ENCODE measurements at places on chromosomes 5 and 9. TPM values are rescaled to one million over a fixed set of nuclear protein-coding genes. Genes with fewer than 3 reads are reported as not detected.

- no peak for DNase-seq
Measured at GRCh38 chr5:139952574-139952973, 90.5 kb downstream of the NRG2 start.

DNA sequence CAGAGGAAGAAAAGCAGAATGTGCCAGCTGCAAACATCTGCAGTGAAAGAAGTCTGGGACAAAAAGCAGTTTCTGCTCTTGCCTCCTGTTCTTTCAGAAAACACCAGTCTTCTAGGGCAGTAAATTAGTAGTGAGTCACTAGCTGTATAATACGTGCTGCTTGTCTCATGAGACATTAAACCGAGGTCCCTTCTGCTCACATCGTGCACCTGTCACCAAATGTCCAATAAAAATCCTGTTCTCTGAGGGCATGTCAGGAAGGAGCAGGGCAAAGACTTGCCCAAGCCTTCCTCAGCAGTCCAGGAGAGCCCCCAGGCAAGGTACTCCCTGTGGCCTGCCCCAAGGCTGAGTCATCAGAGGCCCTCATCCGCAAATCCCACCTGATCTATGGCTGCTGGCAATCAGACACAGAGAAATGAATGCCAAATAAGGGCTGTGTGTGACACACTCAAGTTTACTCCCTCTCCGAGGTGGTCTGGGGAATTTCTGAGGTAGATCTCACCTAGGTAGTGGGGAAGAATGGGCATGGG, 255.3 kb upstream of the SMARCA2 start:
- DNase-seq, result no peak

DNA sequence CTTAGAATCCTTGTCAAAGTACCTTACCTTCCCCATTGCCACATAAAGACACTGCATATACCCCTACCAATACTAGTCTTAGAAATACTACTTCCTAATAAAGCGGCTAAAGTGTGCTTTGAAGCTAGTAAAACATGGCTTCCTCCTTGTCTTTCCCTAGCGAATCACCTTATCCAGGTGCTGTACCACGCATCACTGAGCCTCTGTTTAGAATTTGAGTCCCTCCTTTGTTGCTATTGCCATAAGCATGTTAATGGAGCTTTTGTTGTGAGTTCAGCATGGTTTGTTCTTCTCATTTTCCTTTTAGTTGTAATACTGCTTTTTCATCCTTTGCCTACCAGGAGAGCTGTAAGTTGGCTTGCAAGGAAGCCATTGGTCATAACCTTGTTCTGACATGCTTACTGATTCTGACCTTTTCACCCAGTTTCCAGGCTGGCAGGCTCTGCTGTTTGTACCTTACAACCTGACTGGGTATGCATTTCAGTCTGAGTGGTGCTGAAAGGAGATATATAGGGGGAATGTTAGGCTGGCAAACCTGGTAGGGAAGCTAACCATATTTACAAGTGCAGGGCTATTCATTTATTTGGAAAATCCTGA, 49.8 kb downstream of the LMNB1 start:
- DNase-seq, result no peak

The UBQLN1 gene
- 105 TPM for total RNA-seq

DNA sequence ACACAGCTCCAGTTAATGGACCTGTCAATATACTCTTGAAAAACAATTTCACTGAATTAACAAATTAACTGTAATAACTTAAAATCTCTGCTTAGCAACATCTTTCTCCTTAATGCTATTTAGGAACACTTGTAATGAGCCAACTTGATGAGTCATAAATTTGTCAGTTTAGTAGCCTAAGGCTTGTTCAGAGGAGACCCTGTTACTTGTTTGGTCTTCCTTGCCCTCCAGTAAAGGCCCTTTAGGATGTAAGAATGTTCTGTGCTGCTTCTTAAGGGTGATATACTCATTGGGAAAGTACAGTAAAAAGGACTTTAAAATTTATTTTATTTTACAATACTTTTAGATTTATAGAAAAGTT, 11.4 kb upstream of the MATR3 start:
- no peak for DNase-seq

The ELAVL2 gene
- 22.8 TPM for total RNA-seq

The ADRB2 gene
- total RNA-seq, result 1.2 TPM

GRCh38 chr5:34996261-34996660, 51.5 kb downstream of the AGXT2 start:
- DNase-seq, result no peak

- no peak for DNase-seq
Measured at GRCh38 chr9:72334658-72335337, 30.2 kb downstream of the ZFAND5 start.

The GRM6 gene
- total RNA-seq, result 0.05 TPM

The MFAP3 gene
- total RNA-seq, result 21.2 TPM

DNA sequence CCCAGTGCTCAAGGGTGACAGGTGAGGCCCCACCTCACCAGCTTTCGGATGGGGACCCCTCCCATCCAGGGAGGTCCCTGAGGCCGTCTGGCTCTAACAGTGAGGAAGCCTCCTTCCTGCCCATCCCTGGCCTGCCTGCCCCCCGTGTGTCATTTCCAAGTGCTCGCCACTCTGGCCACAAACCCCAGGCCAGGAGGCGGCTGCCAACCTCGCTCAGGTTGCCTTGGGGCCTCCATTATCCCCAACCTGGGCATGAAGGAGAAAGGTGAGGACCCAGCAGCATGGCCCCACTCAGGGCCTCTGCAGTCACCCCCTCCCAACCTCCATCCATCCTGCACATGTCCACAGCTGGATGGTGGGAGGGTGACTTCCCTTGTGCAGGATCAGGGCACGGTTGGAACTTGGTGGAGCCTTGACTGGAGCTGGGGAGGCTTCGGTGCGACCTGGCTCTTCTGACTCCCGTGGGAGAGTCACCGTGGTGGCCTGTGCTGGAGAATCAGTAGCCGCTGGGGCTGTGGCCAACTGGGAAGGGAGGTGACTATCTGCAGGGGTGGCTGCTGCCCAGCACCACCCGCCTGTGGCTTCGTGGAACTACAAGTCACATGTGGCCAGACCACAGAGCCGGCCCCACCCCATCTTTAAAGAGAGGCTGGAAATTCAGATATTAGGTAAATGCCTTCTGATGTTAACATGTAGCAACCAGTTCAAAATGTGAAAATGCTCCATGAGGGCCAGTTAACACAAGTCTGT, 37.5 kb upstream of the GFPT2 start:
- DNase-seq, result no peak

The NR2F1-AS1 gene
- 0.76 TPM for total RNA-seq

DNA sequence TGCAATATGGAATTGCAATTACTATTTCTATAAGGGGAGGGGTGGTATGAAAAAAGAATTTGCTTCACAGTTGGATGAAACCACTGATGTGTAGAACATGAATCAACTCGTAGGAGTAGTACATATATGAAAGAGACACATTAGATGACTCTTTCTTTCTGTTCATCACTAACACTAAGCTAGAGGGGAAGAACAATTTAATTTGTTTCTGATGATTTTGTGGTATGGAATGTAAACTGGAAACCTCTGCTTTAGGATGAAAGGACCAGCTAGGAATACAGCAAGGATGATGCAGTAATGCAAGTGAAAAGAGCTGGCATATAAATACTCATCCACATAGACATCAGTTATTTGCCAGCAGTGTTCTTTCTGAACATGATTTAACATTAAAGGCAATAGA, 113.4 kb downstream of the PAPPA start:
- DNase-seq, result no peak

The GRXCR2 gene
- total RNA-seq, result not detected

The OCLN gene
- total RNA-seq, result 70.6 TPM

The PCDHGB1 gene
- 5.6 TPM for total RNA-seq

- DNase-seq, result peak; percentile 83
Measured at GRCh38 chr5:174935854-174936474, 211.6 kb downstream of the MSX2 start.

DNA sequence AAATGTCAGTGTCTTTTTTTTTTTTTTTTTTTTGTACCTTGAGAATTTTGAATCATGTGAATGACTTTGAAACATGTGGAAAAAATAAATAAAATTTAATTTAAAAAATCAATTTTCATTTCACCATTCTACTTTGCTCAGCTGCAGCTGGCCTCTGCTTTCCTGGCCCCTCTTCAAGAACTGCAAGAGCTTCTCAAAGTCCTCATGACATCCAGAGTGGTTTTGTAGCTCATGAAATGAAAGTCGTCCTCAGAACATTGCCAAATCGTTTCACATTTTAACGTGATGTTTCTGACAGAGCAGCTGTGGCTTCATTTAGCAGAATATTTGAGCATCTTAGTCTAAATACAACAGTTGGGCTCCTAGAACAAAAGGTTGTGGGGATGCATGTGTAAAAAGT, 47.9 kb upstream of the TMEM215 start:
- no peak for DNase-seq

- DNase-seq, result no peak
Measured at GRCh38 chr9:83315649-83316048, 222.6 kb downstream of the FRMD3 start.

The MCIDAS gene
- 0.20 TPM for total RNA-seq

DNA sequence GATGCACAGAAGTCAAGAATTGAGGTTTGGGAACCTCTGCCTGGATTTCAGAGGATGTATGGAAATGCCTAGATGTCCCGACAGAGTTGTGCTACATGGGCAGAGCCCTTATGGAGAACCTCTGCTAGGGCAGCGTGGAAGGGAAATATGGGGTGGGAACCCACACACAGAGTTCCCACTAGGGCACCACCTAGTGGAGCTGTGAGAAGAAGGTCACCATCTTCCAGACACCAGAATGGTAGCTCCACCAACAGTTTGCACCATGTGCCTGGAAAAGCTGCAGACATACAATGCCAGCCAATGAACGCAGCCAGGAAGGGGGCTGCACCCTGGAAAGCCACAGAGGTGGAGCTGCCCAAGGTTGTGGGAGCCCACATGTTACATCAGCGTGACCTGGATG, 104.5 kb downstream of the STK32A start:
- no peak for DNase-seq

The FAXDC2 gene
- total RNA-seq, result 5.5 TPM

The GFM2 gene
- total RNA-seq, result 31.6 TPM

DNA sequence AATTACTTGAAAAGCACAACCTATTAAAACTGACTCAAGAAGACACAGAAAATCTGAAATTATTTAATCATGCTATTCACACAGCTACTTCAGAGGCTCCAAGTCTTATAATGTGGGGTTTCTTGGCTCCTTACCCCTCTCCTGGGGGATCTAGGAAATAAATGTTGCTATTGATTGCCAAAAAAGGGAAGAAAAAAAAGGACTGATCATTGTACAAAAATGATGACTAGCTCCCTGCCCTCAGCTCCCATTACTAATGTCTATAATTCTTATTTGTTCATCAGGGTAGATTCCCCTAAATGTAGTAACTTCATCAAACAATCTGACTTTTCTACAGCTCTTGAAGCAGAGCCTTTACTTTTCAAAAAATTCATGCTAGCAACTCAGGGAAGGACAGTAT, 3.3 kb upstream of the SMC5 start:
- DNase-seq, result no peak

The OR1Q1 gene
- not detected for total RNA-seq

DNA sequence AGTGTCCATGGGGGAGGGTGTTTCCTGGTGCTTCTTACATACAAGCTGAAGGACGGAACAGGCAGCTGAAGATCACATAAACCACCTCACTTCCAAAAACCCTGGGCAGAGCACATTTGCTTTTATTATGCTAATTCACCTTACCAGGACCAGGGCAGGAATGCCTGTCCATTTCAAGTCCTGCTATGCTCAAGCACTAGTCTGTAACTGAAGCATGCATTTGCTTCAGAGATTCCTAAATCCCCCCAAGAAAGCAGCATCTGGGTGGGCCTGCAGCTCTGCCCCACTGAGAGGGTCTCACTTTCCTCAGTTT, 9.4 kb upstream of the NACC2 start:
- DNase-seq, result no peak

- peak; percentile 89 for DNase-seq
Measured at GRCh38 chr9:133532937-133533668, 1.4 kb upstream of the ADAMTSL2 start.

- no peak for DNase-seq
Measured at GRCh38 chr5:160463227-160463626, 41.6 kb downstream of the PTTG1 start.

- no peak for DNase-seq
Measured at GRCh38 chr5:60177596-60177995, 284.1 kb upstream of the PDE4D start.

The LMAN2 gene
- 147 TPM for total RNA-seq

DNA sequence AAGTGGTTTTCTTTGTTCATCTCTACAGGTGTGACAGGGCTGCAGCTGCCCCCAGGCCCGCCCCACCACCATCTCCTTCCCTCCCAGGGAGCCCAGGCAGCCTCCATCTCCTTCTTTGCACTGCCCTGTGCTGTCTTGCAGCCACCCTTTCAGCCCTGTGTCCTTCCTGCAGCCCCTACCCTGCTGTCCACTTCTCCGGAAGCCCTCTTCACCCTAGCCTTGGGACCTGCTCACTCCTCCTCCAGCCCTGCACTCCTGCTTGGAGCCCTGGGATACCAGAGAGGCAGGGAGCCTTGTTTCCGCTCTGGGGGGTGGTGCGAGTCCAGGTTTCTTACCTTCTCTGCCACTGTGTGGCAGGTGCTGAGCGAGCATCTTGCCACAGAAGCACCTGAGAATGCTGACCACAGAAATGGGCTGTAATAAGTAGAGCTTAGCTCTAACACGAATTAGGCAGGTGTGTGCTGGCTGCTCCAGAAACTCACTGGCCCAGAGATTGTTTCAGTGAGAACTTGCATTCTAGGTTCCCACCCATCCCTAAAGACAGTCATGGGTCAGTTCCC, 51.3 kb upstream of the GADD45G start:
- DNase-seq, result no peak

The RELL2 gene
- 23.8 TPM for total RNA-seq

The EGR1 gene
- total RNA-seq, result 28.5 TPM

DNA sequence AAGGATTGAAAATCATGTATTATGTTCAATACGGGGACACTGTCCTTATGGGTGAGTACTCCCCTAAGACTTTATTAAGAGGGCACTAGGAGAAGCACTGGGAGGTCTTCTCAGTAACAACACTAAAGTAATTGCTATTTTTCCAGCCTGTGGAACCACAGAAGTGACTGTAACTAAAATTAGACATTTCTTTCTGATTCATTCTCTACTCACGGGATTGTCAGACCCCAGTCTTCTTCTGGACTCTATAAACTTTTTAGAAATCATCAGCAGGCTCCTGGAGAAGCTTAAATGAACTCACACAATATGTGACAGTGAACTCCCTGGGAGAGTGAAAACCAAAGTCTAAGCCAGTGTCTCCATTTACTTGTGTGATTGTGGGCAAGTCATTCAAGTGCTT, 14.5 kb downstream of the TLR4 start:
- no peak for DNase-seq
